ENCODE measurements at places on chromosomes 2 and 18.

- no peak for DNase-seq
These were observed 34.0 kb downstream of the ACTR2 start for GRCh38 chr2:65261676-65262075.

GRCh38 chr2:217870528-217871011 lies 132.2 kb downstream of the TNS1 start:
- DNase-seq: no peak

- no peak for DNase-seq
These were observed 4.9 kb upstream of the AGFG1 start for GRCh38 chr2:227466887-227467600.

DNA sequence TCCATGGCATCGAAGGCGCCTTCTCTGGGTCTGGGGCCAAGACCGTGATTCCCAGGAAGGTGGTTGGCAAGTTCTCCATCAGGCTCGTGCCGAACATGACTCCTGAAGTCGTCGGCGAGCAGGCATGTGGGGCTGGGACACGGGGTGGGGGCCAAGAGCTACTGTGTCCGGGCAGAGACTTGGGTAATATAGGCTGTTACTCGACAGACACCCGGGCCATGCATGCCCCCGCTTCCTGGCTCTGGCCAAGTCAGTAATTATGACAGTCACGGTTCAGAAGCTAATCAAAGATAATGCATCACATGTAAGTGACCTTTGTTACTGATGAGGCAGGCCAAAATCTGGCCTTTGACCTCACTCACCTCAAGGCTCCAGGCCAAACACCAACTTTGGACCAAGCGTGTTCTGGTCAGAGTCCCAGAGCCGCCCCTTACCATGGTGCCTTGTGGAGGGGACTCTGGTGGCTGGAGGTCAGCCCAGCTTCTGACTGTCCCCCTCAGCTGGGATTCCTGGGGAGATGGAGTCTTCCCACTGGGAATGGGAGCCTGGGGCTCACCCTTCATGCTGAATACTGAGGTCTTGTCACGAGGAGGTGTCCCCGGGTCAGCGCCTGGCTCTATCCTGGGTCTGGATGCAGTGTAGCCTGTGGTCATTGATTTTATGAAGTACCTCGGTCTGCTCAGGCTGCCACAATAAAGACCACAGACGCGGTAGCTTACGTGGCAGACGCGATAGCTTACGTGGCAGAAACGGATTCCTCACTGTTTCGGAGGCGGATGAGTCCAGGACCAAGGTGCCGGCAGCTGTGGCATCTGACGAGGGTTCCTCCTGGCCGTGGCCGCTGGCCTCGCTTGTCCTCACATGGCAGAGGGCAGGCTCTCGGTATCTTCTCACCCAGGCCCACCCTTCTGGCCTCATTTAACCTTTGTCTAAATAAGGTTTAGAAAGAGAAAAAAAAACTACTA lies 17.7 kb upstream of the CNDP1 start:
- DNase-seq: no peak

DNA sequence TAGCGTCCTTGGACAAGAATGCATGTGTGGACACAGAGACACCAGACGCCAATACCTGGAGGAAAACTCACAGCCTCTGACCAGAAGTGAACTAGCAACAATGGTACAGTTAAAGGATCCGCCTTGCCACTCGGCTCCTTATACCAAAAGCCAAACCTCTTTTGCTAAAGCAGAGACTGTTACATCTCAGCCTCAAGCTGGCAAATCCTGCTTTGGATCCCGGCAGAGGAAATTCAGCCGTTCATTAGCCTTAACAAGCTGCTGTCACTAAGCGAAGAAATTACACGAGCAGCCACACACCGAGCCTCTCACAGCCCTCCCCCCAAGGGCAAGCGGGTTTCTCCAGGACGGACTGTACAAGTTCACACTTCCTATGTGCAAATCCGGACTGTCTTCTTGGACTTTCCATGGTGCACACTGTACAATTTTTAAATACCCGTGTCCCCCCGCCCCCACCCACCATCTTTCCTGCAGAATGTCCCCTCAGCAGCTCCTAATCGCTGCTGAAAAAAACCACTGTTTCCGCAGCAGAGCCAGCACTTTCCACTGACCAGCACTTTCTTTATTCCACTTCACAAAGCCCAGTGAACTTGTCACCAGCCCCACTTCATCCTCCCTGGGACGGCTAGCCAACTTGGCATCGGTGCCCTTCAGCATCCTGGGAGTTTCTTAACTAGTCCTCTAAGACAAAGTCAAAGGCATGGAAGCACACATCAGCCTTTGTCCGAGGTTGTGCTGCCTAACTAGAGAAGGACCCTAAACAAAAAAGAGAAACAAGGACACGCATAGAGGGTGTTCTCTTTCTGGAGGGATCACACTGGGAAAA lies 1.5 kb downstream of the KLF7 start:
- no peak for DNase-seq

DNA sequence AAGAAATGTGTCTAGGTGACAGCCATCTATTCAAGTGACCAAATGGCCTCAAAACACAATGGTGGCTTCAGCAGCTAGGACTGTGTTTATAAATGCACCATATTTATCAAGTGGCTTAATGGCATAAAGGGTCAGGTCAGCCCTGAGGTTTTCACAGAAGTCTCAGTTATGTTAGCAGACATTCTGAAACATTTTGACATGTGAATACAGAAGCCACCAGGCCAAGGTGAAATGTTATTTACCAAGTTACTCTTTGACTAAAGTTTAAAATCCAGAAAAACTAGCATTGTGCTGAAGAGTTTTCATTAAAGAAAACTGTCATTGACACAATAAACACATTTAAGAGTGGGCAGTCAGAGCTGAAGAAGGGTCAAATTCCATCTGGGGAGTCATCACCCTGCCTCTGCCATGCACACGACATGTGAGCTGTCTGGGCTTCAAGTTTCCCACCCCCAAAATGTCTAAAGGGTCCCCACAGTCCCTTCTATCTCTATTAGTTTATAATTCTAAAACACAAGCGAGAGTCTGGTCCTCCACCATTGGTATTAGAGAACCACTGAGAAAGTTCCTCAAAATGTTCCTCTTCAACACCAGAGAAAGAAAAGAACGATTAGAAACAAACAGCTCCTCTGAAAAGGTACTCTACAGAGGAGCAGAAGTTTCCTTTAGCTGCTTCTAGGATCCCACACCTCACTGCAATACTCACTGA lies 77.5 kb upstream of the FZD5 start:
- no peak for DNase-seq

- peak; percentile 73 for DNase-seq
These were observed 88.2 kb downstream of the PLB1 start for GRCh38 chr2:28583899-28584553.

- no peak for DNase-seq
These were observed 91.0 kb downstream of the CTIF start for GRCh38 chr18:48629730-48630324.

- DNase-seq: no peak
These were observed 21.1 kb downstream of the PLB1 start for GRCh38 chr2:28516950-28517349.

- DNase-seq: no peak
These were observed 20.0 kb upstream of the STAT4 start for GRCh38 chr2:191170773-191171172.

GRCh38 chr2:226913641-226914040 lies 77.8 kb downstream of the RHBDD1 start:
- DNase-seq: no peak

DNA sequence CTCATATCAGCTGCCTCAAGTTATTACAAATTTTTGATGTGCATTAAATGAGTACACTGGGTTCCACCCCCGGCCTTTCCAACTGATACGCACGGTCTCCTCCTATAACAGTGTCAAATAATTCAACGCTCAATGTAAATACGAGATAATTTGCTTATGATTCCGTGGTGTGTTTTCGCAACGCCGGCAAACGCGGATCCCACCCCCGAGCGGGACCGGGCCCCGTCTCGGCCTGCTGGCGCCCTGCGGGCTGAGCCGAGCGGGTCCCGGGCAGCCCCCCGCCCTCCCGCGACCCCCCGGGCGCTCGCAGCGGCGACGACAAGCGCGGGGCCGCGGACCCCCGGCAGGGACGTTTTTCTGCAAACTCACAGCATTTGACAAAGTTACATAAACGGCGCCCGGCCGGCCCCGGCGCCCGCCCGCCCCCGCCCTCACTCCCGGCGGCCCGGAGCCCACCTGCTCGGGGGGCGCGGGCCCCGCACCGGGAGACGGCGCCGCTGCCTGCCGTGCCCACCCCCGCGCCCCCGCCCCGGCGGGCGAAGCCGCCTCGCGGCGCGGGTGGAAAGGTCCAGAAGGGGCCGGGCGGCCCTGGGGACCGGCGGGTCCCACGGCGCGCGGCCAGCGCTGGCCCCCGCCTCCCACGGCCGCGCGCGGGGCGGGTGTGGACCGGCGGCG lies 762 bp downstream of the HDAC4 start:
- DNase-seq: peak; percentile 26

DNA sequence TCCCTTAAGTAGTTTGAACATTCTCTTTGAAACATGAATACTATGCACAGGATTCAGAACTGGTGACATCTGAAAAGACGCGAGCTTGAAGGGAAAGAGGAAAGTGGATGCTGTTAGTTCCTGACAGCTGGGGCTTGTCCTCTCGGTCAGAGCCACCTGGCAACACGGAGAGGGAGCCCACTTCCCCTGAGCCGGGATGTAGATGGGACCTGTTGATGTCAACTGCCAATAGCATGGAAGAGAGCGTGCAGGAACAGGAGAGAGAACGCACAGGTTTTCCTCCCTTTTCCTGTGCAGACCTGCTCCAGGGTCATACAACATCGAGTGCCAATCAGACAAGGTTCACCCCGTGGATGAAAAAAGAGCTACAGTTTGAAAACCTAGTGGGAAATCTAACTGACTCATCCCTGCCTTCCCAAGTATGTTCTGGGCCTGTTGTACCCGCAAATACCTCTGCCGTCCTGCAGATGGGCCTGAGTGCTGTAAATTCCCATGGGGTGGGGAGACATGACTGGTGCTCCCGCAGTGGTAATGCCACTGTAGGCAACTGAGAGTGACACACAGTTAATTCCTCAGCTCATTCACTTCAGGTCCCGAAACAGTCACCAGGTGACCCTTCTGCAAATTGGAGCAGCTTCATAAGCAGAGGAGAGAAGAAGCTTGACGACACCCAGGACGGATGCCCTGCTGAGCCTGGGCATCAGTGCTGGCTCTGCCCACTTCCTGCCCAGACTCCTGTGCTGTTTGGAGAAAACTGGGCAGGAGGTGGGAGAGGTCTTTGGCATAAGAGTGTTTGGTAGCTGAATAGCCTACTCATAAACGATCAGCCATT lies 13.9 kb upstream of the MBP start:
- DNase-seq: no peak

GRCh38 chr2:146262606-146263005 lies 1582.2 kb upstream of the ACVR2A start:
- DNase-seq: no peak

- no peak for DNase-seq
These were observed 395.2 kb downstream of the BCL11A start for GRCh38 chr2:60158262-60158661.

DNA sequence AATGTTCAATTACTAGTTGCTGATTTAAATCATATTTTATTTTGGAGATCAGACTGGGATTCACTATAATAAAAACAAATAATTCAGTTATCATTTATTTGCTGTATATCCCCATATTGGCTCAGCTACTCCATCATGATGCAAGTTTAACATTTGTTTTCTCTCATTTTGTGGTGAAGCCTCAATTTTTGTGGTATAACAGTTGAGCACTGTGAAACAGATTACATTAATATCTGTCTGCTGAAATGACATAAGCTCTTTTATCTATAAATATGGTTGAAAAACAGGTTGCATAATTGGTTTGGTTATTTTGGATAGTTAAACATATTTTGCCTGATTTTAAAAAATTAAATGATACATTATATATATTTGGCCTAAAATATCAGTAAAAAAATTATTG lies 67.7 kb downstream of the DPP4 start:
- DNase-seq: no peak

DNA sequence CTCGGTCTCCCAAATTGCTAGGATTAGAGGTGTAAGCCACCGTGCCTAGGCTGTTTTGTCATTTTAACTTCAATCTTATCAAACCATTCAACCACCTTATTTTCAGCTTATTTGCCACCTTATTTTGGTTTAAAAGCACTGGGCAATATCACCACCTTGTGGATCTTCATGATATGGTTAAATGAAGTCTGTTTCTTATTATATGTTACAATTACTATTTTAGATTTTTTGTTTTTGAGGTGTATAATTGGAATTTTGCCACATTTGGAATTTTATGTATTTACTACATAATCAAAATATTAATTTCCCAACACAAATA lies 43.8 kb upstream of the SCN9A start:
- DNase-seq: no peak

DNA sequence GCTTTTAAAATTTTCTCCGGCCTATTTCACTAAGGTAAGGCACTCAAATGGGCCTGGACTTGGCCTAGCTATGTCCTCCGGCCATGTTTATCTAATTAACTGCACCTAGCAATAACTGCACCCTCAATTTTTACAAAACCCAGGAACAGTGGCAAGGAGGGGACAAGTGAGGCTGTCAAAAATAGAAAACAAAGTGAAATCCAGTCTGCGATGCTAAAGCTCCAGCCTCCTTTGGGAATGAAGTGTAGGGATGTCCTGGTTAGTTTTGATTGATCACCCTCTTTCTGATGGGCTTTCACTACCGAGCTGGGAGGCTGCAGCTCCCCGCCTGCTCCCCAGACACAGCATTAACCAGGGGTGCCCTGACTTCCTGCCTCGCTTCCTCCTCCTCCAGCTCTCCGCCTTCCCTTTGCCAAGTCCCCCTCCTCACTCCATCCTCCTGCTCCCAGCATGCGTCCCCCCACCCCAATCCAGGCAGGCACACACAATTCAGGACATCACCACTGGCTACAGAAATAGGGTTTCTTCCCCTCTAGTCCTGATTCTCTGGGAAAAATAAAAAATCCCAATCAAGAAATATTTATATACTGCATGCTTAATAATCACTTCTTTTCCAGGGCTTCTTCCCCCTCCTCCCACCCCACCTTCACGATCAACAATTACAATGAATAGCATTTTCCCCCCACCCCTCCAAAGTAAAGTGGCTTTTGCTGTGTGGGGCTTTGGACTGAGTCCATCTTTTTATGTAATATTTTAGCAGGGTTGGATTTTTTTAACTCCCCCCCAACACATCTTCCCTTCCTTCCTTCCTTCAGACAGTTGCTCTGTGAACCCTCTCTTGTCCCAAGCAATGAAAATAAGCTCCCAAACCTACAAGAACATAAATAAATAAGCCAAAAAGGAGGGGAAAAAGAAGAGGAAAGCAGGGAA lies 3.3 kb upstream of the POU3F3 start:
- no peak for DNase-seq

DNA sequence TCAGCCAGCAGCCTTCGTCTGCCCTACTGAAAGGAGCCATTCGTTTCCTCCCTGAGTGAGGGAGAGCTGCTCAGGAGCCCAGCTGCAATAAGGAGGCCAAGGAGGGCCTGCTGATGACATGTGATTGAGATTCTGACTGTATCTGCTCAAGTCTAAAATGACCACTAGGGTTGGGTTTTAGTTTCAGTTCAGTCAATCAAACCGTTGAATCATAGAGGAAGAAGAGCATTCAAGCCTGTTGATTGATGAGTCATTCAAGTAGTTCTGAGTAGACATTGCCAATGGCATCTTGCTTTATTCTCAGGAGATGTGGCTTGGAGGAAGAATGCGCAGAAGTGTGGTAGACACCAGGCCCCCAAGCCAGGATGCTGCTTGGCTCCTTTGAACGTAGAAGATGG lies 19.9 kb upstream of the BCL2L11 start:
- DNase-seq: no peak

GRCh38 chr18:9296233-9297006 lies 38.2 kb upstream of the TWSG1 start:
- no peak for DNase-seq

Data from stimulated activated naive CD4-positive, alpha-beta T cell treated with Interleukin-2 at 50 U/mL for 16 hours (primary cell).